ENCODE measurements at places on chromosomes 6 and 20.

- DNase-seq, result no peak
These were observed 1.3 kb downstream of the EPHA7 start for GRCh38 chr6:93418033-93418407.

GRCh38 chr6:34555007-34555322 lies 1.2 kb downstream of the SPDEF start:
- no peak for DNase-seq

GRCh38 chr20:46298374-46298773 lies 9.9 kb downstream of the CDH22 start:
- DNase-seq, result no peak

GRCh38 chr6:12621754-12622153 lies 94.8 kb upstream of the PHACTR1 start:
- no peak for DNase-seq

- no peak for DNase-seq
These were observed 79.5 kb downstream of the MYB start for GRCh38 chr6:135260612-135261011.

GRCh38 chr6:1713016-1713600 lies 103.4 kb downstream of the FOXC1 start:
- no peak for DNase-seq

DNA sequence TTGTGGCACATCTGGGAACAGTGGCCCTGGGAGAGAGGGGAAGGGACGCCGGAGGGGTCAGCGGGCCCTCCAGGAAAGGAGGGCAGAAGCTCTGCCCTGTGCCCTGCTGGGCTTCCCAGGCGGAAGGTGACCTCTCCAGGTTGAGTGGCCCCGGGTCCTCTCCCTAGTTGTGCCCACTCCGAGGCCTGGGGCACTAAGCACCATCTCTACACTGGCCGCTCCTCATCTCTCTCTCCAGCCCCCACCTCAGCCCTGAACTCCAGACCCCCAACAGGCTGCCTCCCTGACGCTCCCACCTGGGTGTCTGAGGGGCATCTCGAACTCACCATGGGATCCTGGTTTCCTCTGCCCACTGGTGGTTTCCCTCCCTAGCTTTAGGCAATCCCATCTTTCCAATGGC lies 18.1 kb downstream of the KCNG1 start:
- no peak for DNase-seq
